Muscle of leg (tissue), 16 donors: ENCODE measurements at places on chromosomes 3 and 15.

- DNase-seq = peak; percentile 33
These were observed 34.5 kb downstream of the KLF13 start for GRCh38 chr15:31360843-31361763.

DNA sequence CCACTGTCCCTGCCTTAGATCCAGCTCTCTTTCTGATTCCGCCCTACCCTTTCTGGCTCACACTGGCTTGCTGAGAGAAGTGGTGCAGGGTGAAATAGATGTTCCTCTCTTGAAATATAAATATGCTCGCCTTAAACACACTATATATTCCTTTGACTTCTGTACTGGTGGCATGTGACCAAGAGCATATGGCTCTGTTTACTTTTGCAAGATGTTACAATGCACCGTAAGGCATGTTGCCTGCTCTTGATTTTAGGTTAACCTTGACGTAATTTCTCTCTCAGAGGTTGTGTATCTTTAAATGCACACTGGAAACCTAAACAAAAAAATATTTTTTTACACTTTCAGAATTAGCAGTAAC, 749 bp downstream of the RSRC1 start:
- DNase-seq = no peak

- DNase-seq = peak; percentile 51
These were observed 41.1 kb upstream of the MYZAP start for GRCh38 chr15:57550640-57551039.

- peak; percentile 62 for DNase-seq
These were observed 527.9 kb upstream of the NAALADL2 start for GRCh38 chr3:174331095-174331800.

- DNase-seq = no peak
These were observed 139.3 kb downstream of the SOX2 start for GRCh38 chr3:181851063-181851462.

GRCh38 chr3:129424185-129424841, 4.1 kb downstream of the EFCAB12 start:
- peak; percentile 54 for DNase-seq

DNA sequence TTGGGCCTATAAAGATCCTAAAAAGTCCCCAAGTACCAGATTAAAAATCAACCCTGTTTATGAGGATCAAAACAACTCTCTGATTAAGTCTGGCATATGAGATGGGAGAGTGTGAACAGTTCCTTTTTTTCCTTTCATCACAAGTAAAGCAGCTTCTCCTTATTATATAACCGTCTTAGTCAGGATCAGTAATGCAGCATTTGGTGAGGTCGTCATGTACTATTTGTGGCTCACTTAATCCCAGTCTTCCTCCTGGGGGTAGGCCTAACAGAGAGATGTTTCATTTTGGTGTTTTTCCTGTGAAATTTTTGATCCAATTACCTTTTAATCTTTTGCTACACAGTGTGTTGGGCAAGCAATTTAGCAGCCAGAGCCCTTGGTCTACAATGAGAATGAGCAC, 333.1 kb upstream of the KCNMB2 start:
- DNase-seq = peak; percentile 26

GRCh38 chr3:47635536-47635935, 56.9 kb upstream of the CSPG5 start:
- DNase-seq = no peak

DNA sequence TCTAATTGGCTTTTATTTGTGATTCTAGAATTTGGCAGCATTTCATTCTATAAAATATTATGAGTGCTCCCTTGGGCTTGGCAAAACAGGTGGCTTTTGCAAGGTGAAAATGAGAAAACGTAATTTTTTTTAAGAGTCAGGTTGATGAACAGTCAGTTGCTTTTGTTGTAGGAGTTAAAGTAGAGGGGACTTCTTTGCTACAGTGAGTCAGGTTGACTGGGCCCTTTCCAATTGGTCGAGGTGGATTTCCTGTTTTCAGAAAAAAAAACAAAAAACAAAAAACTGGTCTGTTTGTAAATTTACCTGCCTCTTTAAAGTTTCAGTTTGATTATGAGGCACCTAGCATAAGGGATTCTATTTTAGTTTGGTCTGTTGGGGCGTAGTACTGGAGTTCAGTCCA, 1469.4 kb upstream of the GBE1 start:
- DNase-seq = no peak

DNA sequence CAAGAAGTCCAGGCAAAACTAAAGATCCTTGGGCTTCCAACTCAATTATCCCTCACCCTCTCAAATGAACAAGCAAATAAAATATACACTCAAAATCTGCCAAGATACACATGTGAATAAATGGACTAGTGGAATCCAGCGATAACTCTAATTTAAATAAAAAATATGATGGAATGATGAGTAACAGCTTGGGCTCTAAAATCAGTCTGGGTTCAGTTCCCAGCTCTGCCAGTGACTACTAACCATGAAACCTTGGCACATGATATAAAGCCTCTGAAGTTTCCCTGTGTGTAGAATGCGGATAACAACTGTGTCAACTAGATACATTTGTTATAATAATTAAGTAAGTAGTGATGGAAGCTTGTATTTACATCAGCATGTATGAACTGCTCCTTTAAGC, 81.3 kb downstream of the CADPS start:
- DNase-seq = no peak

- peak; percentile 49 for DNase-seq
These were observed 379.0 kb upstream of the PDZRN3 start for GRCh38 chr3:74003734-74004133.

- DNase-seq = no peak
These were observed 26.7 kb upstream of the PIAS1 start for GRCh38 chr15:68027388-68027787.

DNA sequence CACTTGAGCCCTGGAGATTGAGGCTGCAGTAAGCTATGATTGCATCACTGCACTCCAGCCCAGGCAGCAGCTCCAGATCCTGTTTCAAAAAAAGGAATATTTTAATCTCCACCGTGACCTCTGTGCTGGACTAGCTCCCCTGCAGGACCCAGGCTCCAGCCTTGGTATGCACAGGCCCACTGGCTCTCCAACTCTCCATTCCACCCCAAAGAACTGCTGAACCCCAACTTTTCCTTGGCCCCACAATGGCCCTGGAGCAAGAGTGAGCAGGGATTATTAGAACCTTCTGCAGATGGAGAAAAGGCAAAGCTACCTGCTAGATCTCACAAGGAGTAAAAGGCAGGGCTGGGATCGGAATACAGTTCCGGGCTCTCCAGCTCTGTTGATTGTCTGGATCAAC, 32.8 kb upstream of the SFMBT1 start:
- no peak for DNase-seq

- DNase-seq = no peak
These were observed 319.4 kb upstream of the RASGRP1 start for GRCh38 chr15:38883987-38884386.

DNA sequence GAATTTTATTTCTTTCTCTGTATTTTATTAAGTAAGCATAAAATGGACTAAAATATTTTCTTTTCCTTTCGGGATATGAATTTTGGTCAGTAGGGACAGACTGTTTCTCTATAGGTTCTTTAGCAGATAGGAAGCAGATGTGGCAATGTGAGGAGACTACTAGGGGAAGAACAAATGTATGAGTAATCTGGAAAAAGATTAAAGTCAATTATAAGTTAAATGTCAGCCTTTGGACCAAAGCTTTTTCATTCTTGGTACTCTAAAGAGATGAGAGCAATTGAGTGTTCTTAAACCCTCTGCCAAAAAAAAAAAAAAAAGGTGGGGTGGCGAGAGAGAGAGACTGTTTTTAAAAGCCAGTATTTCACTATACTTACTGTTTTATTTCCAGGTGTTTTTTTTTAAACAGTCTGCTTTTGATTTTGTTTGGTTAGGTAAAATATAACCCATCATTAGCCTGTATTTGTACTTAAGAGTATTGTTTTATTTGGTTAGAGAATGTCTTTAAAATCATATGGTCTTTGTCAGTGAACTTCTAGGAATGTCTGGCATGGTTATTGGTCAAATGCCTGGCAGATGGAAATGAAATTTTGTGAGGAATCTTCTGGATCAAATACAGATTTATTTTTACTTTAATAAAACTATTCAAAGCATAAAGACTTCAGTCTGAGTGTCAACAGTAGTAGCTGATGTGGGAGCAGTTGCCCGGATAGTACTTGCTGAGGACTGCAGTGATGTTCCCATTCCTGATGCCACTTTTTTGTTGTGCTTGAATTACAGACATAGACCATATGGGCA, 63.8 kb downstream of the LRRC49 start:
- peak; percentile 74 for DNase-seq

DNA sequence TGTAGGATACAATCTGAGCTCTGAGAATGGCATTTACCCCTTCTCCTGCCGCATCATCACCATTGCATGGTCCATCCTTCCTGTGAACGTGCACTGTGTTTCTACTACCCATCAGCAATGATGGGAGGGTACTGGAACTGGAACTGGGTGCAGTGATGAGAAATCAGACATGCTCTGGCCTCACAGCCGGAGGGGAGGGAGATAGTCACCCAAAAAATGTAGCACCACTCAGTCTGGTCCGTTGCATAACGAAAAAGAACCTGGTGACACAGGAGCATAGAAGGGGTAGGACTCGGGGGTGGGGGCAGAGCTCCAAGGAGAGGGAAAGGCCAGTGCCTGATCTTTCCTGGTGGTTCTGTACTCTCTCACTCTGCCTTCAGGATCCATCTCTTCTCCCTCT, 205.0 kb downstream of the RPLP1 start:
- no peak for DNase-seq

GRCh38 chr15:78873793-78874765, 1.4 kb downstream of the MORF4L1 start:
- DNase-seq = peak; percentile 60

- DNase-seq = peak; percentile 68
These were observed 6.0 kb upstream of the PLCB2 start for GRCh38 chr15:40313531-40314398.

- no peak for DNase-seq
These were observed 37.9 kb downstream of the PPCDC start for GRCh38 chr15:75061272-75061671.

DNA sequence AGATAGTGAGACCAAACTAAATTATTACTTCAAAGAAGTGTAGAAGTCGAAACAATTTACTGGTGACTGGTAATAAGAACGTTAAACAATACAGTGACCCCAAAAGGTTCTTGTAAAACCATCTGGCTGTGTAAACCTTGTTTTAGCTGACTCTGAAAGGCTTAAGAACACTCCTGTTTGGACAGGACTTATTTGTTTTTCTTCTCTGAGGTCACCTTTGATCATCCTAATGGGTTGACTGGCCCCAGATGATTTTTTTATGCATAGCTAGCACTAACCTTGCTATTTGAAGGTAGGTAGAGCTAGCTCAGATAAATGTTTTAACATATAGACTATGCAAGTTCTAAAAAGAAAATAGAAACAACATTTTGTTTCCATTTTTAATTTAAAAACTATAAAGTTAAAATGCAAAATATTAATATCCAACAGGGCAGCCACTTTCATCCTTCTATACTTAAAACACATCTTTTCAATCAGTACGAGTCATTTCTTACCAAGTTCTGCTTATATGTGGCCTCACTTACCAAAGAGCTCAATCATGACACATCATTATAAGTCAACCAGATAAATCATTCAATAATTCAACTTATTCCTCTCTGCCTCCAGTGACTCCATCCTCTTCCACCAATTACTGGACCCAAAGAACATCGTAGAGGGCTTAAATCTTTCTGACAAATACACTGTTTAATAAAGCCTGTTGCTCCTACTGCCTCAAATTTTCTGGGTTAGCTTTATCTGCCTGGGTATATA, 158.8 kb downstream of the SSR3 start:
- no peak for DNase-seq

GRCh38 chr3:5020242-5020722, 41.0 kb downstream of the BHLHE40 start:
- DNase-seq = no peak

GRCh38 chr3:123622766-123623165, 37.9 kb upstream of the HACD2 start:
- DNase-seq = no peak

DNA sequence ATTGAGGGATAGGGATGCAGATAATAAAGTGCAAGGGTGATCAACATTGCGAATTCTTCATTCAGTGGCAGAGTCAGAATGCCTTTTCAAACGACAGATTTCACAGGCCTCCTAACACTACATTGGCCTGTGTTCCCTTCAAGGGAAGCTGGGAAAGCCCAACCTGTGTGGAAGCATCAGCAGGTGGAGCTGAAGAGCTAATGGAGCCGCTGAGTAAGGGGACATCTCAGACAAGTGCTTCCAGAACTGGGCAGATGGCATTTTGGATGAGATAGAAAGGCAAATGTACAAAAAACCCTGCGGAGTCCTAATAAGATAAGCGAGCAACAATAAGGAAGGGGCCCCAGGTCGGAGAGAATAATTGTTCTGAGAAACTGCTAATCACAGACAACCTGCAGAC, 8.5 kb upstream of the SLC24A5 start:
- DNase-seq = no peak

- DNase-seq = no peak
These were observed 9.0 kb downstream of the MAN2A2 start for GRCh38 chr15:90911906-90912769.

DNA sequence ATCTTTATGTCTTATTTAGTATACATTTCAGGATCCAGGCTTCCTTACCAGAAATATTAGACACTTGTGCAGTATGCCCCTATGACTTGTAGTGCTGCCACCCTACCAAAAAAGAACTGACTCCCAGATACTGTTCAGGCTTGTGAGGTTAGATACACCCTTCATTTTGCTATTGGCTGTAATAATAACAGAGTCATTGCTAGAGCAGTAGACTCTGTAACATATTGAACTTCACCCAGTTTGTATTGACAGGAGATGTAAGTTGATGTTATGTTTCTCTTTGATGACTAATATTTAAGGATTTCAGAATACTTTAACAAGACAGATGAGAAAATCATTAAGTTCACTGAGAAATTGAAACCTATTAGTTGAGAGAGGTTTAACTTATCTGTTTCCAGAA, 32.9 kb downstream of the RNF111 start:
- DNase-seq = no peak

DNA sequence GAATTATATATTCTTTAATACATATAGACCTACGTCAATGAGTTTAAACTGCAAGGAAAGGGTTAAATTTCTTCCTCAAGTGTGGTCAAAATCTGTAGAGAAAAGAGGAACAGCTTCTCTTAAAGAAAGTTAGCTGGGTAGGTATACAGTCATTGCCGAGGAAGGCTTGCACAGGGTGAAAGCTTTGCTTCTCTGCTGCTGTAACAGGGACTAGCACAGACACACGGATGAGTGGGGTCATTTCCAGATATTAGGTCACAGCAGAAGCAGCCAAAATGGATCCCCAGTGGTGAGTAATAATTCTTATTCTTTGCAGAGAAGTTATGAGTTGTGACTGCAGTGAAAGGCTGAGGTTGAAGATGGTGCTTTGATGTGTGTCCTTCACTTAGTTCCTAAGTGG, at the start of gene CD86:
Gene CD86, plus strand, starts transcription at position 148 of the 400 bp plus-strand sequence. Its CDS starts 128 bp downstream, at position 276.
- peak; percentile 58 for DNase-seq

- DNase-seq = no peak
These were observed 28.1 kb downstream of the CCRL2 start for GRCh38 chr3:46435081-46435726.

GRCh38 chr15:39817892-39818291, 35.3 kb upstream of the FSIP1 start:
- no peak for DNase-seq

DNA sequence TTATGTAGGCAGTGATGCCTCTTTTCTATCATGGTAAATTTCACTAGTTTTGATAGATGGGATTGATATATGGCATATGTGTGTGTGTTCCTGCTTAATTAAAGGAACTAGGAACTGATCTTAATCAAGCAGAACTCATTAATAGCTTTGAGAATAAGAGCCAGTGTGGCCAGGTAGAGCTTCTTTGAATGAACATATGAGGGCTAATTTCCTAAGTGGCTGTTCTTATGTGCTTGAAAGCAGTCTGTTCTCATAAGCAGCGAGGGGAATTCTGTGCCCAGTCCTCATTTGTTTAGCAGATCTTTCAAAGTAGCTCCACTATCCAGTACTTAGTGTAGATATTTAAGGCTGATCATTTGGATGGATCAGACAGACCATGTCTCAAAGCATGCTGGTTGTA, 164.2 kb downstream of the GABRG3 start:
- DNase-seq = no peak
